Activated T-helper 17 cell treated with anti-CD3 and anti-CD28 coated beads, Interleukin-2, amount 50 U/mL, for 72 hours (primary cell): ENCODE measurements at places on chromosomes 12 and 14. TPM values are rescaled to one million over a fixed set of nuclear protein-coding genes. Genes with fewer than 3 reads are reported as not detected.
A peak's percentile ranks its signal among the peaks of the same experiment; 100 is the strongest.

FAM161B gene
- 1.7 TPM for total RNA-seq

ACOT6 gene
- total RNA-seq: not detected

IFT81 gene
- 3.4 TPM for total RNA-seq

GRCh38 chr12:79452906-79453305, 237.9 kb downstream of the PAWR start:
- no peak for ATAC-seq

DNA sequence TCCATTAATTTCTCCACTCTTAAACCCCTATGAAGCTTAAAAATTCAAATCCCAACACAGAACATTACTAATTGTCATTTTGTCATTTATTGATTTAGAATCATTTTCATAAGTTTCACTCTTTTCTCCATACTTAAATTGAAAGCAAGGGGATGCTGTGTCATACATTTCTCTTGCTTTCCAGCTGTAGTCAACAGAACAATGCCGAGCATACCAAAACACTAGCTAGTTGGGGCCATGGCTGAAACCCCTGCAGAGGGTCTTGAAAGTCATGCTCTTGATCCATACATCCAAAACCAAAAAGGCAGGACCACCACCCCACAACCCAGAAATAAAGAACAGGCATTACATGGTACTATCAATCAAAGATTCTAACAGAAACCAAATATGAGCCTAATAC, 9.0 kb downstream of the EXOC5 start:
- no peak for ATAC-seq

DNA sequence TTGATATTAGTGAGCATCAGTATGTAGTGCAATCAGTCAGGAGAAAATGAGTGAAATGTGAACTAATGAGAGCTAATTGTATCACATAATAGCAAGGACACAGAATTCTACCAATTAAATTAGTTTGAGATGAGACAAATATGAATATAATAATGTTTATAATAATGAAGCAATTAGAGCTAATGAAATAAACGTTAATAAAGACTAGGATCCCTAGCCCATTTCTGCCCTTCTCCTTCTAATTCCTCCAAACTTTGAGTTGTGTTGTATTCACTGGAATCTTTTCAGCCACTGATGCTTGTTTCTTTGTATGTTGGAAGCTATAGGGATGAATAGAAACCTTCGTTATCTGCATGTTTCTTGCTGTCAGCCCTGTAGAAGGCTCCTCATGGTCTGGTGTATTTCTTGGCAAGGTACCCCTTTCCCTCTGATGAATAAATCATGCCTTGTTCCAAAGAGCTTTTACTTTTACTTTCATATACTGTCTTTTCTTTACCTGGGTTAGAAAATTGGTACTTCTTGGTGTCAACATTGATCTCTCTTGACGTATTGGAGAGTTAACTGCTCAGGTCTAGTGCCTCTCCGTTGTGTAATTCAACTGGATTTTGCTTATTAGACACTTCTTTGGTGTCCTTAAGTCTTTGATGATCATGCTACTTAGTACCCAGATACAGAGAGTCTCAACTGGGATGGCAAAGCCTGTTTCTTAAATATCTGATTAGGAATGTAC, 154.8 kb downstream of the PTCSC3 start:
- no peak for ATAC-seq

- no peak for ATAC-seq
These were observed 40.2 kb downstream of the TRPV4 start for GRCh38 chr12:109792992-109793391.

DNA sequence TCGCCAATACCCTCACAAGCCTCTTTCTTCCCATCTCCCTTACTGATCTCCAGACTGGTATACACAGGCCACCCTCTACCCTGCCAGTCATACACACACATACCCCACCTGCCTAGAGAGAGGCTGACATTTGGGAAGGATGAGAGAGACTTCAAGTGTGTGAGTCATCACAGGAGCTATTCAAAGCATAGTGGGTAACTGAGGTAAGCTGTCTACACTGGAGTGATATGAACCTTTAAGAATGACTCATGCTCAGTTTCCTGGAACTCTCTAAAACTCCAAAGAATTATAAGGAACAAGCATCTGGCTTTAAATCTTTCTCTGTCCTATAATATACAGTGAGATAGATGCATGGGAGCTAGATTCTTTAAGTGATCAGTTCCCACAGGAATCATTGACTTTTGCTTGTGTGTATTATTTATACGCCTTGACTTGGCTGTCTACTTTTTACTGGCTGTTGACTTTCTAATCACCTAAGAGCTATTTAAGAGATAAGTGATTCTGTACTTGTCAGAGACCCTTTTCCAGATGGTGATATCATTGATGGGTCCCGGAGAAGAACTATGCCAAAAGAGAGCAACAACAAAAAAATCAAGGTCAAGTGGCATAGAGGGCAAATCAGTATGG, 5.8 kb downstream of the IGF1 start:
- ATAC-seq: peak; percentile 92

DNA sequence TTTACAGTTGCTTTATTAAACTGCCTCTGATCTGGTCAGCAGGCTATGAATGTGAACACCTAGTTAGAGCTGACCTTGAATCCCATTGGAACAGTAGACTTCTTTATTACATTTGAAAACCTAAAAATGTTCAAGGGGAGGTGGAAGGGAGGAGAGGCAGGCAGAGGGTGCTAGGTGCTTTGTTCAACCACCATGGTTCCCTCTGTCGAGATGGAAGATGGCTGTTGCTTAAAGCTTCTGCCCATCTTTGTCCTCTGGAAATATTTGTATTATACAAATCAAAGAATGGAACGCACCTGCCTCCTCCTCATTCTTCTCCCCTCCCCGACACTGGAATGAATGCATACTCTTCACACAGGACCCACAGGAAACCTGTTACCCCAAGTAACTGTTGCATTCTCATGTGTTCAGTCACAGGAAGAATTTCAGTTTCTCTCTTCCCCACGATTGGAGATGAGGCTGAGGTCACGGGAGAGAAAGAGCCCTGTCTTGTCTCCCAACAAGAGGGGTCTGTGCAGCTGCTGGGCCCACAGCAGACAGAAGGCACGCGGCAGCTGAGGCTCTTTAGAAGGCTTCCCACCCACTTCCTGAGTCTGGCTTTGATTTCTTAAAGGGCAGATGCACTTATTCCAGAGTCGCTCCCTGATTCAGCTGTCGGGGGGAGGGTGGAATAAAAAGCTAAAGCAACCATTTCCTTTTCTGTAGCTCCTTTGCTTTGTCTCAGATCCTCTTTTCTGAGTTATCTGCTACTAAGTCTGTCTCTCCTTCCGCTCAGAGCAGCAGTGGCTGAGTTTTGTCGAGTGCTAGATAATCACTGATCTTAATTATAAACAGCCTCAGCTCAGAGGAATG, 217.9 kb upstream of the BTG1 start:
- peak; percentile 60 for ATAC-seq
